ENCODE measurements at places on chromosomes 7 and 10. TPM values are rescaled to one million over a fixed set of nuclear protein-coding genes. Genes with fewer than 3 reads are reported as not detected.

MIOS gene
- polyA plus RNA-seq = 23.3 TPM

VPS50 gene
- polyA plus RNA-seq = 22.5 TPM

PDIA4 gene
- polyA plus RNA-seq = 134 TPM

FAM237B gene
- 0.16 TPM for polyA plus RNA-seq

NCF1 gene
- polyA plus RNA-seq = 3.1 TPM

TRPV5 gene
- polyA plus RNA-seq = 0.73 TPM

VWA2 gene
- 4.6 TPM for polyA plus RNA-seq

TRIM50 gene
- polyA plus RNA-seq = 0.42 TPM

SAP25 gene
- polyA plus RNA-seq = 7.9 TPM

CPED1 gene
- 12.1 TPM for polyA plus RNA-seq

ARMC10 gene
- 33.9 TPM for polyA plus RNA-seq

RBM20 gene
- polyA plus RNA-seq = 0.96 TPM

KLF14 gene
- 0.18 TPM for polyA plus RNA-seq

GOT1 gene
- 31.3 TPM for polyA plus RNA-seq

AKR1C2 gene
- 10.2 TPM for polyA plus RNA-seq

EBF3 gene
- polyA plus RNA-seq = 7.5 TPM

NUTM2A gene
- 1.3 TPM for polyA plus RNA-seq

ELAPOR2 gene
- 8.2 TPM for polyA plus RNA-seq
